ENCODE measurements at places on chromosomes 6 and 20.

DNA sequence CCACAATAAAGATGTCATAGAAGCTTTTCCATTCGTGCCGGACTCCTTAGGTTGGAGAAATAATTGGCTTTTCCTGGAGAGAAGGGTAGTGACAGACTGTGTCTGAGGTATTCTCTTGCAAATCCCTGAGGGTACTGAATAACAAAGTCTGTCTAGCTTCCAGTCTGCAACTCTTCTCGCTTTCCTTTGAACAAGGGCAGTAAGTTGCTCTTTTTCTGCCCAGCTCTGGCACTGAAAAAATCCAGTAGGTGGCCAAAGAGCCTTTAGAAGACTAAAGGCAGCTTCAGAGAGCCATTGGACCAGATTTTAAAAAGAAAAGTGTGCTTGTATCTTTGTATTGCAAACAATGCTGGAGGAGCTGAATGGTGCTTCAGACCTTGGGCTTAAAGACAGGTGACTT, 20.7 kb upstream of the RREB1 start:
- no peak for DNase-seq

GRCh38 chr6:111980143-111980542, 73.8 kb upstream of the CCN6 start:
- DNase-seq, result no peak

GRCh38 chr6:17910189-17910588, 77.2 kb downstream of the KIF13A start:
- DNase-seq, result no peak

DNA sequence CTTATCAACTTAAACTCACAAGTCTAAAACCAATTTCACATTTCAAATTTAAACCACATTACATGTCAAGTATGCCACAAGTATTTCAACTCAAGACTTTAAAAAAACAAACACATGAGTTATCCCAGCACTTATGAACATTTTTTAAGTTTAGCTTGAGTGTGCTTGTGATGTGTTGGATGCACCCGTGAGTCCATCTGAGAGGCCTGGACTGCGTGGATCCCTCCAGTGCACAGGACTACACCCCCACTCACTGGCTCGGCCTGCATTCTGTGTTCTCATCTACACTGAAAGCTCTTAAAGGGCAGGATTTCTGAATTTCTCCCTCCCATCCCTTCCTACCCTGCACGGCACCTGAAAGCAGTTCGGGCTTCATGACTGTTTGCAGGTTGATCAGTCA, 128.8 kb upstream of the CD93 start:
- DNase-seq, result no peak

Data from RWPE1 (cell line).